Skin of body (tissue), 3 donors: ENCODE measurements at places on chromosomes 7 and 10.
A peak's percentile ranks its signal among the peaks of the same experiment; 100 is the strongest.

- no peak for DNase-seq
Measured at GRCh38 chr10:70250961-70251680, 17.9 kb upstream of the PPA1 start.

GRCh38 chr10:112356686-112357085 lies 17.2 kb upstream of the ACSL5 start:
- DNase-seq: no peak

GRCh38 chr10:126111516-126111915 lies 215.2 kb downstream of the FANK1 start:
- peak; percentile 57 for DNase-seq

GRCh38 chr10:132549371-132549770 lies 11.8 kb downstream of the INPP5A start:
- no peak for DNase-seq

GRCh38 chr10:10870523-10871241 lies 147.0 kb upstream of the CELF2 start:
- peak; percentile 8 for DNase-seq

GRCh38 chr10:132143162-132143561 lies 43.6 kb upstream of the DPYSL4 start:
- DNase-seq: no peak

DNA sequence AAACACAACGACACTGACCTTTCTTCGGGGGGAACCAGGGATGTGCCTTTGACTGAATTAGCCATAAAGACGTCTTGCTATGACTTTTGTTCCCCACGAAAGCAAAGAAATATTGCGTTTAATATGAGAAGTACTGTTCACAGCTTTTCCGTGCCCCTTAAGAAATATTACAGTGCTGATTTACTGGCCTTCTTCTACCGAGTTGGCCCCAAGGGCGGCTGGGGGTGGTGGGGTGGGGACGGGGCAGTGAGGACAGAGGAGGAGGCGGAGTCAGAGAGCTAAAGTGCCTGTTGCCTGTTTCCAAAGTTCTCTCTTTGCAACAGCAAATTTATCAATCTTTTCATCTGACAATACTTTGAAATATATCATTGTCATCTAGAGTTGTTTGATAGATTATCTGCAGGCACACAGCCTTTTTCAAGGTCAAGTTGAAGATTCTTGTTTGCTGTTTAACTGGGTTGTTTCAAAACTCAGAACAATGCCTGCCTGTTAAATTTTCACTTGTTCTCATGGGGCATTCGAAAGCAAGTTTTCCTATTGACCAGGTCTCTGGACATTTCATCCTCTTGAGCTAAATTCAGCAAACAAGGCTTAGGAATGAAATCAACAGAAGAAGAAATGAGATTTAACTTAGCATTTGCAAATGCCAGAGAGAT lies 9.0 kb downstream of the PTF1A start:
- no peak for DNase-seq

GRCh38 chr10:69278446-69278963 lies at the start of gene HK1:
TSS of gene HK1 (plus strand) at chr10:69278496.
- peak; percentile 6 for DNase-seq

GRCh38 chr7:129213828-129214227 lies 11.0 kb upstream of the AHCYL2 start:
- no peak for DNase-seq

DNA sequence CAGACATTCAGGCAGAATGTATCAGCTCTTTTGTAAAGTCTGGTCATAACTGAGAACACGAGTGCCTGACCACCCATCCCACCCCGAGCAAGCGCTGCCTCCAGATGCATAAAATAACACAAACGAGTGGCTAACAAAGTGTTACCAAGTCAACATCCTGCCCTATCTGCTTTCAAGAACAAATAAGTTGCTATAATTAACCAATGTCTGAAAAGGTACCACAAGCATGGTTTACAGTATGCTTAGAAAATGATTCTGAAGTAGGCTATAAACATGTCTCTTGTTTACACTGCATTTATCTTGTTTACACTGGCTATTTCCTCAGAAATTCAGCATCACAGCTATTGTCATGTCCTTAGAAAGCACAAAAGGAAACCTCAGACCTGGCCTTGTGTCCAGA lies 49.5 kb downstream of the PIK3AP1 start:
- DNase-seq: no peak

DNA sequence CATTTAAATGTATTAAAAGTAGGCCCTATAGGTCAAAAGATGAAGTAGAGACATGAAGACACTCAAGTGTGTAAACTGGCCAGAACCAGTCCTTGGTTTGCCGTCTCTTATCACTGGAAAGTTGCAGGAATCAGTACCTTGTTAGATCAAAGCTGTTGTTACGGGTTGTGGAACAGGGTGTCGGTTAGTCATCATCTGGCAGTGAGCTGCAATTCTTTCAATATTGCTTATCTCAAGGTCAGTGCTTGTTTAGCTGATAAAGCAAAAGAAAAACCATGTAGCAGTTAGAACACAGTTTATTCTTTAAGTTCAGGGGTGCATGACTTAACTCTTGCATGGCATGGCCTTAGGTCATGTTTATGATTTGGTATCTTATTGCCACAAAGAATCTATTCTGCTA lies 10.0 kb upstream of the SLC13A1 start:
- no peak for DNase-seq

- no peak for DNase-seq
Measured at GRCh38 chr10:124735491-124736286, 8.5 kb downstream of the FAM53B start.

DNA sequence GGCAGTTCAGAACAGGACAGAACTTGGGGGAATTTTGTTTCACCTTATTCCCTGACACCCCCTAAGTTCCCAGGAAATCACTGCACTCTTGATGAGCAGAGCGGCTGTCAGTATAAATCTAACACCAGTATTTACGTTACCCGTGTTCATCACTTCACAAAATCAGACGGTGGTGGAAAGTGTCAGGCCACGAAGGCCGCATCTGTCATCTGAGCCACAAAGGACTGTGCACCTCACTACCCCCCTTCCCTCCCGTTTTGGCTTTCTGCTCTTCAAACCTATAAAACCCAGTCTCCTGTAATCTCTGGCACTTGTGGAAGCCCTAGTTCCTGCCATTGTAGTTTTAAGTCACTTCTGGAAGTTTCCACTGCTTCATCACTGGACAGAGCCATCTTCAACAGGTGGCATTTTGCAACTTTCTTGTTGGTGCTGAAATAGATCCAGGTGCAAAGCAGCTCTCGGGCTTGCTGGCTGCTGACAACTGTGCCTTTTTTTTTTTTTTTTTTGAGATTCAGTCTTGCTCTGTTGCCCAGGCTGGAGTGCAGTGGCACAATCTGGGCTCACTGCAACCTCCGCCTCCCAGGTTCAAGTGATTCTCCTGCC lies 9.5 kb downstream of the ZFAND2A start:
- DNase-seq: no peak

GRCh38 chr7:96331775-96332174 lies 9.9 kb upstream of the SLC25A13 start:
- DNase-seq: no peak

- DNase-seq: no peak
Measured at GRCh38 chr7:142855756-142856564, 1.1 kb downstream of the EPHB6 start.

DNA sequence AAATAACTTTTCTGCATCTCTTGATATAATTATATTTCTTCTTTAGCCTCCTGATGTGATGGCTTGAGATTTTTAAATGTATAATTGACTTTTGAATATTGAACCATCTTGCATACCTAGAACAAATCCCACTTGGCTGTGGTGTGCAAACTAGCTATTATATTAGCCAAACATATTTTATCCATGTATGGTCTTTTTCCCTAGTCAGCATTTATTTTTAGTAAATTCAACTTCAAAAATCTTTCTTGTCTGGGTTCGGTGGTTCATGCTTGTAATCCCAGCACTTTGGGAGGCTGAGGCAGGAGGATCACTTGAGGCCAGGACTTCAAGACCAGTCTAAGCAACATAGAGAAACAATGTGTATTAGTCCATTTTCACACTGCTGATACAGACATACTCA lies 386.6 kb upstream of the VWC2 start:
- no peak for DNase-seq

DNA sequence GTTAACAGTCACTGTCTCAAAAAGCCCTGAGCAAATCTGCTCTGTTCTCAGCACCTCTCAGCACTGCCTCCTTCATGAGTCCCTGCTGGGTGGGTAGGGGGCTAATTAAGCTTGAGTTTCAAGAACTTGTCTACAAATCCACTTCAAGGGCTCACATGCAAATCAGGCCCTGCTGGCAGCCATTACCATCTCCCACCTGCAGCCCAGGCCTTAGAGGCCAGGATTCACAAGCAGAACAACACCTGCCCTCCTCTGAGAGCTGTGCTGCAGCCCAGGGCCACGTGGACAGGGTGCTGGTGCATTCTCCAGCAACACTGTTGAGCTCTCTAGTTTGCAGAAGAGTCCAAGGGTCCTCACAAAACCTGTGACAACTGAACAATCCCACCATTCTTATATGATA lies 119.2 kb downstream of the DPP6 start:
- DNase-seq: no peak

DNA sequence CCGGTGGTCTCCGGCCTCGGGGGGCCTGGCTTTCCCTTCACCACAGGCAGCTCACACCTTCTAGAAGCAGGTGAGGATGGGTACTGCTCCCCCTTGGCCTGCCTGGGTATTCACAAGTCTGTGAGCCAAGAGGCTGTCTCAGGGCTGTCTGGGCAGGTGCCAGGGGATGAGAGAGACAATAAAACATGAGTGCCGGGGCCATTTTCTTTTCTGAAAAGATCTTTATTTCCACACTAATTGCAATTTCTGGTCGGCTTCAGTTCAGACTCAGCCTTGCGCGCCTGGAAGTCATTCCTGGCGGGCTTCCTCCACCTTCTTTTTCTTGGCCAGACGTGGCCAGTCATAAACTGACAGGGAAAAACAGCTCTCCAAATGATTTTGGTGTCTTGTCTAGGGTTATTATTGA lies 171.2 kb downstream of the ARHGAP12 start:
- no peak for DNase-seq

- DNase-seq: no peak
Measured at GRCh38 chr7:131536361-131536849, 20.0 kb downstream of the PODXL start.

DNA sequence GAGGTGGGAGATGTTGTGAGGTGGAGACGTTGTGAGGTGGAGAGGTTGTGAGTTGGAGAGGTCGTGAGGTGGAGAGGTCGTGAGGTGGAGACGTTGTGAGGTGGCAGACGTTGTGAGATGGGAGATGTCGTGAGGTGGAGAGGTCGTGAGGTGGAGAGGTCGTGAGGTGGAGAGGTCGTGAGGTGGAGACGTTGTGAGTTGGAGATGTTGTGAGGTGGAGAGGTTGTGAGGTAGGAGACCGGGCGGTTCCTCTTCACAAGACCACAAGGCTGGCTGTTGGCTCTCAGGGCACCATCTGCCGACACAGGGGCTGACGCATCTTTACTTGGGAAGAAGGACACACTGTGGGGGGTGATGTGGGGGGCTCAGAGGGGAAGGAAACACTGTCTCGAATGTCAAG lies 34.7 kb upstream of the SHH start:
- no peak for DNase-seq

- DNase-seq: peak; percentile 83
Measured at GRCh38 chr10:3427347-3427746, 254.8 kb upstream of the PITRM1 start.

DNA sequence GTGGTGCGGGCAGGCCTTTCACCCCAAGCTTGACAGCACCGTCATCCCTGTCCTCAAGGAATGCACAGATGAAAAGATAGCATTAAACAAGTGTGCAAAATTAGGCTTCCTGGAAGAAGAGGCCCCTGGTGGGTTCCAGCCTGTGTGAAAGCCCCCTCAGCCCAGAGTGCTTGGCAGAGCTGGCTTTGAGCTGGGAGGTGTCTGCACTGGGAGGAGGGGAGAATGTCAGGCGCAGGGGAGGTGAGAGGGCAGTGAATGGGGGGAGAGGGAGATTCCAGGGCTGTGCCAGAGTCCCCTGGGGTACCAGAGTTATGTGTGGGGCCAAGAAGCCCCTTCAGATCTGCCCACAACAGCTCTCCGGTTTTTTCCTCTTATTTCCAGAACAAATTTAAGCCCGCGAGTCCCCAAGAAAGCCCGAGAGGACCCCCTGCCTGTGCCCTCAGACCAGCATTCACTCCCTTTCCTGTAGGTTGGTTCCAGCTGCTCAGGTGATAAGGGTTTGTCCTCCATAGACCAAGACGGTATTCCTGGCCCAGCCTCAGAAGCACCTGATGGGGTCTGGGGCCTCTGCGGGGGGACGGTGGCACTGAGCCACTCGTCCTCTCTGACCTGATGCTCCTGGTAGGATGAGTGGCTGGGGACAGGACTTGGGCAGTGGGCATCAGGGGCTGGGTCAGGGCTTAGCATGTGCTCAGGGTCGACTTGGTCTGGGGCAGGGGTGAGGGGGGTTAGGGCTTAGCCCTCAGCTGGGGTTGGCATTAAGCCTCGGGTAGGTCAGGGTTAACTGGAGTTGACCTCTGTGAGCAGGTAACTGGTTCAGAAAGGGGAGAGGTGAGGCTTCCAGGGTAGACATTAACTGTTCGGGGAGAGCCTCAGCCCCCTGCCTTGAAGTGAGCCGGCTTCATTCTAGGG lies 43.4 kb downstream of the ADCYAP1R1 start:
- no peak for DNase-seq

DNA sequence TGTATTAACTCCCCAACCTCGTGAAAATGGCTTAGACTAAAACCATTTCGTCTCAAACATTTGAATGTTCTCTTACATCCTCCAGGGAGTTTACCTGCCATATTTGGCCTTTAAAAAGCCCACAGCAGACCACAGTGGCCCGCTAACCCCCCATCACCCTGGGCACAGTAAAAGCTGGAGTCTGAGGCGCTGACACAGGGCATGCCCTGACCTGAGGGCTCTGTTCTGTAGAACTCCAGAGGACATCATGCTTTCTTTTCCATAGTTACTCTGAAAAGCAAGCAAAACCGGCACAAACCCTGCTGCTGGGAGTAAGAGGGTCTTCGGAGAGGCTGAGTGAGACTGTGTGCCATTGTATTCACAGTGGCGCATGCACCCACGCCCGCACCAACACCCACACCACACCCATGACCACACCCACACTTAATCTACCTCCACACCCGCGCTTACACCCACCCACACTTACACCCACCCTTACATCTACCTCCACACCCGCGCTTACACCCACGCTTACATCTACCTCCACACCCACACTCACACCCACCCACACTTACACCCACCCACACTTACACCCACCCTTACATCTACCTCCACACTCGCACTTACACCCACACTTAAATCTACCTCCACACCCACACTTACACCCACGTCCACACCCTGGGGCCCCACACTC lies 32.1 kb downstream of the LRRC27 start:
- no peak for DNase-seq

- no peak for DNase-seq
Measured at GRCh38 chr10:30554440-30554825, 75.1 kb downstream of the LYZL2 start.

DNA sequence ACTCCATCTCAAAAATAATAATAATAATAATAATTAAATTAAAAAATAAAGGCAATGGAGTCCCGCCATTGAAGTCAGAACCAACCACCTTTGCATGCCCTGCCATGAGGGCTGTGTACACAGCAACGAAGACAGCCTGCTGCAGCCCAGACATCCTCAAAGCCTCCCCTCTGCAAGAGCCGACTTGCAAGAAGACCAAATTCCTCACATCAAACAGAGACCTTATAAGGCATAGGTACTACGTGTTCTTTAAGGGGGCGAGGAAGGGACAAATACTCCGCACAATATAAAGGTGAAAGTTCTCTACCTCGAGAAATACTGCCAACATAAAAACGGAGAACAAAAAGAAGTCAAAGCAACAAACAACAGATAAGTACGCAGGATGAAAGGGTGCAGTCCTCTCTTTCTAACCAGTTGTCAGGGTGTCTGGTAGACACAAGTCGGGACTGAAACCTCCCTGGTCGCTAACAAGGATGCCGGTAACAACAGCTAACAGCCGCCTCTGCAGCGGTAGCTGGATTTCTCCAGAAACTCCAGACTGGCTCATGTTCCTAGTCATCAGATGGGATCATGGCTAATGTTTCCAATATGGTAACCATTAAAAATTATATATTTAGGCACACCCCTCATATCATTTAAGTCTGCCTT lies 23.6 kb downstream of the FGFR2 start:
- no peak for DNase-seq
